ENCODE measurements at places on chromosomes 13 and 19.

DNA sequence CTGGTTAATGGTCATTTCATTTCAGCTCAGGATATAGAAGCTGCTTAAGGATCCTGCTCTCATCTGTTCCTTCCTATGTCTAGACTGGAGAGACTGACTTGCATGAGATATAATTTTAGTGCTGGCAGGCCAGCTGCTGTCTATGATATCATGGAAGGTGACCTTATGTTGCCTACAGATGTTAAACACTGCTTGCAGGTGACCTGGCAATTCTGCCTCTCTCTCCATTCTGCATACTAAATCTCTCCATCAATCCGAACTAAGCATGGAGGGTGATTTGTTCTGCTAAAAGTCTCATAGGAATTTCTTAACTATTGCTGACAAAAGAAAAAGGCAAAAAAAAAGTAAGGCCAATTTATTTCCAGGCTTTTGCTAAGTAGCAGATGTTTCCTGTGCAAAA, 81.0 kb downstream of the CCNA1 start:
- no peak for DNase-seq

GRCh38 chr13:87872813-87873212, 201.6 kb downstream of the SLITRK5 start:
- no peak for DNase-seq

- DNase-seq, result no peak
Measured at GRCh38 chr13:46354156-46355087, 32.6 kb downstream of the RUBCNL start.

DNA sequence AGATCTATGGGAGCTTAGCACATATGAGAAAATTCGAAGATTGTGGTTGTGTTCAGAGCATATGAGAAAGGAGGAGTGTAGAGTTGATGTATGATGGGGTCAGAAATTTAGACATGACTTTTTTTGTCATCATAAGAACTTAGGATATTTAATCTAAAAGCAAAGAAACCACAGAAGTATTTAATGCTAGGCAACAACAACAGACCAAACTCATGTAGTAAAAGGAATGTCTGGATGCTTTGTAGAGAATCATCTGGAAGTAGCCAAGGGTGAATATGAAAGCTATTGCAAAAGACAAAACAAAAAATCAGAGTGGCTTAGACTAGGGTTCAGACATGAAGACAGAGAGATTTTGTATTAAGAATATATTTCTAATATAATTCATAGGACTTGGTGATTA, 190.3 kb downstream of the SLITRK1 start:
- DNase-seq, result no peak

GRCh38 chr19:51521781-51522180, 9.7 kb downstream of the SIGLEC6 start:
- DNase-seq, result no peak

- DNase-seq, result no peak
Measured at GRCh38 chr13:51551416-51551815, 32.8 kb upstream of the WDFY2 start.

- DNase-seq, result no peak
Measured at GRCh38 chr19:47063874-47064273, 15.4 kb upstream of the TMEM160 start.

All from stimulated activated CD4-positive, alpha-beta T cell treated with anti-CD3 and anti-CD28 coated beads, TNF-alpha, amount 100 ng/mL, for 48 hours (primary cell).